ENCODE measurements at places on chromosomes 2 and 18.
A peak's percentile ranks its signal among the peaks of the same experiment; 100 is the strongest.

DNA sequence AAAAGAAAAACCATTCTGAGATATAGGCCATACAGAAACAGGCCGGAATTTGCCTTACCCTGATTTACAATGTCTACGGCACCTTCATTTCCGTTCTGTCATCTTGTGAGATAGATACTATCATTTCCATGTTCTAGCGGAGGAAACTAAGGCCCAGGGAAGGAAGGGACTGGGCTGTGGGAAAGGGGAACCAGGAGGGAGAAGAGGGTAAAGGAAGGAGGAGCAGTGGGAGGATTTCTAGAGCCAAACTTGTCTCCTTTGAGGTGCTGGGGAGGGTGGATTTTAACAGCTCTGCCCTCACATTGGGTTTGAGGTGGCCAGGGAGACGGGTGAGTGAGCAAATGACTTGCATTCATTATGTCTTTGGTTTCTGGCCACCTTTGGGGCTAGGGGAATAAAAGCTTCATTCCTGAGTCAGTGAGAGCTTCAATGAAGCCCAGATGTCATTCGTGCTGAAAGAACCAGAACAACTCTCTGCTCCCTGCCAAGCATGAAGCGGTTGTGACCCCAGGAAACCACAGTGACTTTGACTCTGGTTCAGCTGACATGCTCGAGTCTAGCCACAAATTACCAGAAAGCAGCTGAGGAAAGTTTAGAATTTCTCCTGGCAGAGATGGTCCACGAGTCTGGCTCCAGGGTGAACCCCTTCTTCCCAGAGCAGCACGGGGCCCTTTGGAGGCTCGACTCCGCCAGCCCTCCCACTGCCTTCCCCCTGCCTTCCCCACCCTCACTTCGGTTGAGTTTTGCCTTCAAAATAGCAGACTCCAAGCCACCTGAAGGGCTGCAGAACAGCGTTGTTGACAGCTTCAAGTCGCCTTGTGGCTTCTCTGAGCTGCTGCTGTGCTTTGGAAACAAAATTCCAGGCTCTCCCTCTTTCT is 3.8 kb downstream of the ACTG2 start:
- DNase-seq: no peak

GRCh38 chr18:8828300-8828699 is 122.9 kb downstream of the MTCL1 start:
- DNase-seq: no peak

DNA sequence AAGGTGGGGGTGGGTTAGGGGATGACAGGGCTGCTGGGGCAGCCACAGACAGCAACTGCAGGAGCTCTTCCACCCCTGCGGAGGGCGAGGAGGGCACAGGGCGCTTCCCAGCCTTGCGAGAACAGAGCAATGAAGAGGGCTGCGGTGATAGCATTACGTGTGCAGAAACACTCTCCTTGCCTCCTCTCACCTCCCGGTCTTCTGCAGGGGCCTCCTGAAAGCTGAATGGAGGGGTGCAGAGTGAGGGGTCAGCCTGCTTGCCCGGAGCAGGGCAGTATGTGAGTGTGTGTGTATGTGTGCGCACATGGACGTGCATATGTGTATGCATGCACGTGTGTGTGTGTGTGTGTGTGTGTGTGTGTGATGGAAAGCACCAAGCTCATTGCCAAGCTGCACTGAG is 29.5 kb upstream of the IL1R2 start:
- DNase-seq: peak; percentile 43

DNA sequence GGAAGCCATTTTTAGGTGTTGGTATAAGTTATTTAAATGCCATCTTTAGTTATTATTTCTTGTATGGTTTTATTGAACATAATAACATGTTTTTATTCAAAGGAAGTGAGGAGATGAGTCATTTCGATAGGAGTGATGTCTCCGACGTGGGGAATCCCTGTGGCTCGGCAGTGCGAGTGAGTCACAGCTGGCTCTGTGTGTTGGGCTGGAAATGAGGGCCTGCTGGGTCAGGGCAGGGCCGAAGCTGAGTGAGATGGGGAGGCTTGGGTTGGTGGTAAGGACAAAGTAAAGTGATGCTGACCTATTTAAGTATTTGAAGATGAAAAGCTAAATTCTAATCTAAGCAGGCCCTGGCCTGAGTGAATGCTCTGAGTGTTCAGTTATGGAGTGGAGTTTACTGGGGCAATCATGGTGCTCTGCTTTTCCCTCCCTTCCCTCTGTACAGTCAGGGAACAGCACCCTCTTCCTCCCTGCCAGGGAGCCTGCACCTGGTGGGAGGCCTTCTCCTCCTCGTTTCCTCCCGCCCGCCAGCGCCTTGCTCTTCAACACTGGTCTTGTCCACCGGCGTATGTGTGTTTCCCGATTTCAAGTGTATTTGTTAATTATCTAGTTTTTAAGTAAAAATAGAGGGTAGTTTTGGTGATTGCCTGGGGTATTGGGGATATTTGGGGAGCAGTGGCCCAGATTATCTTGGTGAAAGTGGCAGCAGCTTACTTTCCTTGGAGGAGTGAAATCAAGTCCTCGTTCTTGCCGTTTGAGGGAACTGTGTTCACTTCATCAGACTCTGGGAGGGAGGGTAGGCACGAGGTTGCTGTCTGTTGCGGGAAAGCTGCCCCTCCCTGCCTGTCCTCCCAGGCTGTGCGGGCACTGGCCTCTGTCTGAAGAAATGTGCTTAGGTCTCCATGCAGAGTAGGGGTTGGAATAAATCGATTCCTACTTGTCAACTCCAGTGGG is 157.0 kb downstream of the LDLRAD4 start:
- no peak for DNase-seq

DNA sequence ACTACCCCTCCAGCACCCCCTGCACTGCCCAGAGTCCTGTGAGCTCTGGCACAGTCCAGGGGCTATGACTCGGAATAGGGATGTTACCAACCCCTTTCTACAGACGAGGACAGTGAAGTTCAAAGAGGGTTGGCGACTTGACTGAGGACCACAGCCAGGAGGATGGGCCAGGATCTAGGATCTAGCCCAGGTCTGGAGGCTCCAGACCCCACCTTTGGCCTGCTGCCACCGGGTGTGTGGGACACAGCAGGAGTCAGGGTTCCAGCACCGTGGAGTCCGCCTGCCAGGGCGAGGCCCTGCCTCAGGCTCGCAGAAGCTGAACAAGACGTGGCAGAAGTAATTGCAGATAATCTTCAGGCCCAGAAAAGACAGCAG is 37.9 kb upstream of the GPC1 start:
- no peak for DNase-seq

DNA sequence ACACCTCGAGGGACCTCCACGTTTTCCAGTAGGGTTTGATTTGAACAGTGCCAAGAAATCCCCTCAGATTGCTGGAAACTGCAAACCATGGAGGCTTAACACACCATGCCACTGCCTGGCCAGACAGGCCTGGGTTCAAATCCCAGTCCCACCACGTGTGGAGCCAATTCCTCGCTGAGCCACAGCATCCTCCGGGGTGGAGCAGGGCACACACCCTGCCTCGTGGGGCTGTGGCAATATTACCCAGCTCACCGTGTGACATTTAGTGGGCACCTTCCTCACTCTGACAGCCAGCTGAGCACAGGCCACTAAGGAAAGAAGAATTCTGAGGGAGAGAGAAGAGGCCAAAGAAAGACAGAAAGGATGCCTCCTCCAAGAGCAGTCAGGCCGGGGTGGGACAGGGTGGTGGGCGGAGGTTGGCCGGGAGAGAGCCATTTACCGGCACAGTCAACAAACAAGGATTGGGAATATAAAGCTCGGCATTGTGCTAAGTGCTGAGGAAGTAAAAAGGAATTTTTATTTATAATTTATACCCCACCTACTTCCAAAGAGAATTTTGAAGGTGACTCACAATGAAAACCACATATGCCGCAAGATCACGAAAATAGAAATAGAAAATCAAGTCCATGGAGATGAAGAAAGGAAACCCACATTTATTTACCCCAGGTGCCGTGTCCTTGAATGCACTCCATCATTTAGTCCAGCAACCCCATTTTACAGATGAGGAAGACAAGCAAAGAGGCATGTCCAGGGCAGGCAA is 111.5 kb downstream of the MCFD2 start:
- no peak for DNase-seq

DNA sequence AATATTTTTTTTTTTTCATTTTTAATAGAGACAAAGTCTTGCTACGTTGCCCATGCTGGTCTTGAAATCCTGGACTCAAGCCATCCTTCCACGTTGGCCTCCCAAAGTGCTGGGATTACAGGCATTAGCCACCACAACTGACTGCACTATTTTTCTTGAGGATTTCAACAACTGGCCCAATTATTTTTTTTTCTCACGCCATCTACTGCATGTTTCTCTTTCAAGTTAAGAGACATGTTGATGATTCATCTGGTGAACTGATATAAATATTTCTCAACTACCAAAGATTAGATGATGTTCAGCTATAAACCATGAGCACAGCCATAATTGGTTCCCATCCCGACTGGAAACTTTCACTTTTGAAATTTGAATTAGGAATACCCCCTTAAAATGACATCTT is 688.4 kb upstream of the SYT4 start:
- DNase-seq: no peak

- DNase-seq: no peak
Measured at GRCh38 chr2:132955871-132956615, 286.0 kb upstream of the LYPD1 start.

GRCh38 chr18:40606996-40607395 is 1348.0 kb upstream of the PIK3C3 start:
- no peak for DNase-seq

DNA sequence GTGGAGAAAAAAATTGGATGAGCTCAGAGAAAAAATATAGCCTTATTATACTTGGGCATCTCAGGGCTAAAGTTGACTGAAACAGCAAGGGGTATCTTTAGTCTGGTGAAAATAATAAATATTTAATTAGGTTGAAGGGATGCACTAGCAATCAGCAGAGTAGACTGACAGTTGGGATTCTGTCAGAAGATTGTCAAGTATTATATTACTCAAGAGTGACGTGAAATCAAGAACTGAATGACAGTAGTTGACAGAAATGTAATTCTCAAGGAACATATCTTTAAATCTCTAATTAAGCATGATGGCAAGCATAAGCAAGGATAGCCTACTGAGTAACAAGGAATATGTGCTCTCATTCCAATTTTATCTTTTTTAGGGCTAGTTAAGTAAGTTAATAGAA is 1301.1 kb downstream of the DSC3 start:
- DNase-seq: no peak

GRCh38 chr2:231306791-231307393 is 88.6 kb upstream of the B3GNT7 start:
- no peak for DNase-seq

GRCh38 chr2:219234331-219234730 is 4.7 kb downstream of the ANKZF1 start:
- DNase-seq: no peak

GRCh38 chr2:226380679-226381078 is 418.9 kb downstream of the IRS1 start:
- no peak for DNase-seq

DNA sequence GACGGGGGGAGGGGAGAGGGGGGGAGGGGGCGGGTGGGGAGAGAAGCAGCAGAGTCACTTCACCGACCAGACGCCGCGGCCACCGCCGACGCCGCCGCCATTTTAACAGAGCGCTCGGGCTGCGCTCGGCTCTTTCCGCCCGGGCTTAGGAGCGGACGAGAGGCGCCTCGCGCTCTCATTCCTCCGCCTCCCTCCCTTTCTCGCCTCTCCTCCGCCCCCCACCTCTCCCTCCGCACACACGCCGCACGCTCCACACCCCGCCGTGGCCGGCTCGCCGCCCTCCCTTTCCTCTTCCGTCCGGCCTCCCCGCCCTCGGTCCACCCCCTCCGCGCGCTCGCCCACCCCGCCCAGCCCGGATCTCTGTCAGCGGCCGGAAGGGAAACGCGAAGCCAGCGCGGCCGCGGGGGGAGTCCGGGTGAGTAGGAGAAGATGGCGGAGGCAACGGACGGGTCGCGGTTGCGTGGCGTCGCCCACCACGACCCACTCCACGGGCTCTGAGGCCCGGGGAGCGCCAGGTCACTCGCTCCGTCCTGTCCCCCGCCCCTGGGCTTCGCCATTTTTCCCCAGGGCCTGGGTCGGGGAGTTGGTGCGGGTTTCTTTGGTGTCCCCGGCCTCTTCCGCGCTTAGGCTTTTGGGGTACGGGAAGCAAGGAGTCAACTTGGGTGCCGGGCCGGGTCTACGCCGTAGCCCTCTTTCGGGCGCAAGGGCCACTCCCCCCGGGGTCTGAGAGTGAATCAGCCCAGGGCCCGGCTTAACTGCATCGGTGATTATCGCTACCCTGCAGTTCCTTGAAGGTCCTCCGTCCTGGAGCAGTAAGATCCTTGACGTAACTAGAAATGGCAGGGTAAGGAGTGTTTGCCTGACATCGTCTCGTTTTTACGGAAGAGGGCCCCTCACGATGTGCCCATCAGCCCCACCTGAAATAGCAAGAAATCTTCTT is at the start of gene USP34:
Gene USP34, minus strand, starts transcription at position 123 of the 940 bp plus-strand sequence. CDS start 395 bp downstream, outside the sequence.
- peak; percentile 89 for DNase-seq

- no peak for DNase-seq
Measured at GRCh38 chr2:31384351-31384750, 30.2 kb downstream of the XDH start.

- DNase-seq: no peak
Measured at GRCh38 chr2:85134255-85134895, 1.2 kb downstream of the TCF7L1 start.

- no peak for DNase-seq
Measured at GRCh38 chr18:62682371-62682770, 33.0 kb upstream of the PHLPP1 start.

All from HL-60 (cell line).